ENCODE measurements at places on chromosomes 7 and 10. TPM values are rescaled to one million over a fixed set of nuclear protein-coding genes. Genes with fewer than 3 reads are reported as not detected.

DNA sequence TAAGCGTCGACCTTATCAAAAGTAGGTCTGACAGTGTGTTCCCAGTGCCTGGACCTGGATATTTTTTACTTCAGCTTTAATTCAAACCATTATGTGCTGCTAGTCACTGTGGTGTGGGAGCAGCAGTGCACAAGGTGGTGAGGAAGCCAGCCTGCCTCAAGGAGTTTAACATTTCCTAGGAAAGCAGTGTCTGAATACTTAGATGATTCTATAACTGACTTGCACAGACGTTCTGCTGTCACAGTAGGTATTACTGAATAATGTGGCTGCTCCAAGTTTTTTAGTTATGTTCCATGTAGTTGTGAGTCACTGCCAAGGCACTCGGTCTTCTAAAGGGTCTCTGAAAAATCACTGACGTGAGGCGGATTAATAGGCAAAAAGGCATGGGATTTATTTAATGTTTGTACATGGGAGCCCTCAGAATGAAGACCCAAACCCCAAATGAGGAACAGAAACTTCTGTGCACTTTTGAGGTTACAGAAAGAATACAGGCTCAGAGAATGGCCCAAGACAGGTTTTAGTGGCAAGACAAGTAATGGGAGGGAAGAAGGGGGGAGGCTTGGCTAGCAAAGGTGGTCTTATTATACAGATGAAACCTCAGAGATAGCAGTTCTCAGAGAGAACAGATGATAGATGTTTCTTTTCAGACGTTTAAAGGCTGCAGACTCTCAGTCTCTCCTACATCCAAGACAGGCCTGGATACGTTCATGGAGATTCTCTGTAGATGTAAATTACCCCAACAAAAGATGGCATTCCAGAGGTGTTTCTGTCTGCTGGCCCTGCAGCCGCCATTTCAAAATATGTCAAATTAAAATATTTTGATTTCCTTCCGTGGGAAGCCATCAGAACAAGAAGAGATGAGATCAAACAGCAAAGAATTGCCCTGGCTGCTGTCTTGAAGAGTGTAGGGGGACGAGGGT is 209.3 kb downstream of the SDK1 start:
- DNase-seq: no peak

- DNase-seq: no peak
Measured at GRCh38 chr7:132771301-132771730, 195.0 kb upstream of the PLXNA4 start.

GRCh38 chr7:96182424-96183158 is 139.3 kb downstream of the SLC25A13 start:
- DNase-seq: no peak

- peak; percentile 69 for DNase-seq
Measured at GRCh38 chr10:48981310-48981907, 41.8 kb upstream of the LRRC18 start.

GRCh38 chr10:101050208-101051069 is 11.3 kb upstream of the KAZALD1 start:
- DNase-seq: peak; percentile 83

The WNT8B gene
- not detected for total RNA-seq

The CPA2 gene
- total RNA-seq: not detected

The ITPRID1 gene
- 0.95 TPM for total RNA-seq

The TWIST1 gene
- total RNA-seq: 2.4 TPM
